ENCODE measurements at places on chromosomes 6 and 20.

DNA sequence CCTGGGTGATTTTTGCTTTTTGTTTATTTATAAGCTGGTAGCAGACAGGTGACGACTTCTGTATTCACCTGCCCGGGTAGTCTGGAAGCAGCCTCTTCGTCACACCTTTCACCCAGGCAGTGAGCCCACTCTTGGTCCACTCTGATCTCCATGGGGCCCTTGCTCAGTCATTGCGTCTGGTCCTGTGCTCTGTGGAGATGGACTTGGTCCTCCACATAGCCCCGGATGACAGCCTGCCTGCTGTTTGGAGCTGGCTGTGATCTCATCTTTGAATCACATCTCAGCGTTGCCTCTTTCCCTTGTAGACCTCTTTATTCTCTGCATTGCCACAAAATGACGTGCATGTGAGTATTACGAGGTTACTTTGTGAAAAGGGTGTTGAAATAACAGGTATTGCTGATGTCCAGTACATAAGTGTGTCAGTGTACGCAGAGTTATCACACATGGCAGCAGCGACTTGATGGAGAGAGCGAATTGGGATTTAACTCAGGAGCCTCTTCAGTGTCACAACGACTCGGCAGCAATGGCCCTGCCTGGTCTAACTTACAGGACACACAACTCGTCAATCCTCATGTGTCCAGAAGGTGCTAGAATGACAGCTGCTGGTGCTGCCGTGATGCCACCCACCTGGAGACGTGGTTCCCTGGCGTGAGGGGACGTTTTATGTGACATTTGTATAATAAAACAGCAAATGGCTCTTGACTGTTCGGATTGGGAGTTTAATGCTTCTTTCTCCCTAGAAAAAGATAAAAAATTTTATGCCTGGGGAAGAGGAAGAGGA, 24.2 kb upstream of the FRMD1 start:
- DNase-seq, result no peak

DNA sequence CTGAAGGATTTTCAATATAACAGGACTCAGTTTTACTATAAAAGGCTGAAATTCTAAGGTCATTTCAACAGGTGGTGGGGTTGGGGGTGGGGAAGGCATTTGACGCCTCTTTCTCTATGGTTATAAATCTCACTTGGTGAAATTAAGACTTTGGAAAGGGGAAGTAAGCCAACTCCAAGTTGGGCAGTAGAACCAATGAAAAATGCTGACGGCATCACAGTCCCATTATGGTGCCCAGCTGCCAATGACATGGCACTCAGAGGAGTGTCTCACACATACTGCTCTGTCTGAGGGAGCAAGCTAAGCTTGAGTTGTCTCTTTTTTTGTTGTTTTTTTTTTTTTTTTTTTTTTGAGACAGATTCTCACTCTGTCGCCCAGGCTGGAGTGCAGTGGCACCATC, 4.7 kb downstream of the SLC16A10 start:
- DNase-seq, result no peak

DNA sequence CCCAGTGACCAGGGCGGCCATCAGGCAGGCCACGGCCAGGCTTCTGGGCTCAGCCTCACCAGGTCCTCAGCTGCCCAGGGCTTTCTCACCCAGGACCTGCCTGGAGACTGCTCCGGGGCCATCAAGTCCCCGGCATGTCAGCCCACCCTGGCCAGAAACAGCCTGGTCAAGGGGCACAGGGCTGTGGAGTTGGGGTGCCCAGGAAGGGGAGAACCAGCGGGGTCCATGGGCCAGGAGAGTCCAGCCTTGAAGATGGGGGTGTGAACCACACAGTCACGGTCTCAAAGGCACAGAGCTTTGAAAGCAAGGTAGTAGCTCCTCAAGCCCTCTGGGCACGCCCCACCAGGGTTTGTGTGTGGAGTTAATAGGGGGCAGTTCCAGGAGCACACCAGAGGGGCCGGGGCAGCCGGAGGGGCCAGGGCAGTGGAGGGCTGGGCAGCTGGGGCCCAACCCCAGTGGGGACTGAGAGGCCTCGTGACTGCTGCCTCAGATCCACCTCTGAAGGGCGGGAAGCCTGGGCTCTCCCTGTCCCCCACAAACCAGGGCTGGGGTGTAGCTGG, 48.0 kb upstream of the BHLHE23 start:
- DNase-seq, result no peak

DNA sequence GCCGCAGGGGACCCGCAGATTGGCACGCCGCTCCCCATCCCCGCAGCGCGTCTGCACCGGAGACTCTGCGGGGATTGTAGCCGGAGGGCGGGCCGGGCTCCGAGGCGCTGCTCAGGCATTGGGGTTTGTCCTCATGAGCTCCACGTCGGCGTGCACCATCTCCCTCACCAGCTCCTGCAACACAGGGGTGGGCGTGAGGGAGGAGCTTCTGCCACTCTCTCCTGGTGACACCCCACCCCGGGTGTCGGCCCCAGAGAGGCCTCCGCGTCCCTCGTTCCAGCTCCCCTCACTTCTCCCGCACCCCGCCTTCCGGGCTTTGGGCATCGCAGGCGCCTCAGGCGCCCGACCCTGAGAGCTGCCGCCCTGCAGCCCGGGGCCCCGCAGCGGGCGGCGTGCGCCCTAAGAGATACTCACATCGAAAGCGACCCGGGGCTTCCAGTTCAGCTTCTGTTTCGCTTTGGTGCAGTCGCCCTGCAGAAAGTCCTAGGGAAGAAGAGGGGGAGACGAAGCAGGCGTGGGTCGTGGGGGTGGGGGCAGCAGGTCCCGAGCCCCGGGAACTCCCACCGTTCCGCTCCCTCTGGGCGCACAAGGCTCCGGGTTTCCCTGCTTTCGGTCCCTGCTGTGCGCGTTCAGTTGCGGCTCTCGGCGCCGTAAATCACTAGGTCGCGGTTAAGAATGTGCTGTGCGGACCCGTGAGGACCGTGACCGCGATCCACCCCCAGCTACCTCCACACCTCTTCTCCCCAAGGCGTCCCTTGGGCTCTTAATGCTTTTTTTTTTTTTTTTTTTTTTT, 14.5 kb downstream of the FOXC1 start:
- no peak for DNase-seq

GRCh38 chr6:23713211-23713610, 412.8 kb upstream of the NRSN1 start:
- DNase-seq, result no peak

GRCh38 chr20:62361799-62362589, 5.1 kb downstream of the LAMA5 start:
- no peak for DNase-seq

GRCh38 chr6:116304538-116305097, 24.9 kb upstream of the TSPYL1 start:
- no peak for DNase-seq
